Mammary epithelial cell (primary cell): ENCODE measurements at places on chromosomes 12 and 14. TPM values are rescaled to one million over a fixed set of nuclear protein-coding genes. Genes with fewer than 3 reads are reported as not detected.

WNT1 gene
- total RNA-seq = not detected in 2 replicates

FAIM2 gene
- not detected in 2 replicates for total RNA-seq

FAM181A gene
- total RNA-seq = not detected in 2 replicates

FOXN4 gene
- total RNA-seq = not detected in 2 replicates

OTOGL gene
- total RNA-seq = not detected in 2 replicates

GLT1D1 gene
- not detected for total RNA-seq

CLEC2A gene
- total RNA-seq = not detected

SDR39U1 gene
- total RNA-seq = 8.8 TPM

TAS2R9 gene
- total RNA-seq = not detected

INSM2 gene
- not detected for total RNA-seq

EFCAB11 gene
- total RNA-seq = 8.8 and 13.8 TPM in 2 replicates

CCDC175 gene
- not detected for total RNA-seq

RND1 gene
- 0.68 and 2.4 TPM in 2 replicates for total RNA-seq

HSPB8 gene
- total RNA-seq = not detected in 2 replicates
